Karpas-422 (cell line): ENCODE measurements at places on chromosomes 3 and 15.

DNA sequence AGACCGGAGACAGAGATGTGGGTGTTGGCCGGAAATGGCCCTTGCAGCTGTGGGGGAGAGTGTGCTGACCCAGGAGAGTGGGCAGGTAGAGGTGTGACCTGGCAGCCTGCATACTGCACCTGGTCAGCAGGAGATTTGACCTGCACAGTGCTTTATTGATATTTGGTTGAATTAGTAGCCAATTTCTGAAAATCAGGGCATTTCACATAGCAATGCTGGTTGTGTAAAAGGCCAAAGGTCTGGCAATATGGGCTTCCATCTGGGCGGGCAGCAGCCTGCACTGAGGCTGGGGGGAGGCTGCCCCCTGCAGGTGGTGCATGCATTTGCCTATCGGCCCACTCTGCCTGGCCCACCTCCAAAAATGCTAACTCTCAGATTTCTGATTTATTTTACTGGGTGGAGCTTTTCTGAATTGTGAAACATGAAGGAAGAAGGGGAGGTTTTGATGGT is 9.4 kb upstream of the MGLL start:
- H3K36me3 ChIP-seq: peaks cover 5% of the 10 kb centered on the region; the same call in 1 of the 2 replicates
- no peaks in the 10 kb centered on the region for H3K27me3 ChIP-seq
- H3K4me1 ChIP-seq: peaks cover 40% of the 10 kb centered on the region
- peak overlapping the region; percentile 38; the same call in 1 of the 2 replicates for H3K27ac ChIP-seq
- DNase-seq: peak; percentile 92
- no peak overlapping the region for H3K4me3 ChIP-seq

DNA sequence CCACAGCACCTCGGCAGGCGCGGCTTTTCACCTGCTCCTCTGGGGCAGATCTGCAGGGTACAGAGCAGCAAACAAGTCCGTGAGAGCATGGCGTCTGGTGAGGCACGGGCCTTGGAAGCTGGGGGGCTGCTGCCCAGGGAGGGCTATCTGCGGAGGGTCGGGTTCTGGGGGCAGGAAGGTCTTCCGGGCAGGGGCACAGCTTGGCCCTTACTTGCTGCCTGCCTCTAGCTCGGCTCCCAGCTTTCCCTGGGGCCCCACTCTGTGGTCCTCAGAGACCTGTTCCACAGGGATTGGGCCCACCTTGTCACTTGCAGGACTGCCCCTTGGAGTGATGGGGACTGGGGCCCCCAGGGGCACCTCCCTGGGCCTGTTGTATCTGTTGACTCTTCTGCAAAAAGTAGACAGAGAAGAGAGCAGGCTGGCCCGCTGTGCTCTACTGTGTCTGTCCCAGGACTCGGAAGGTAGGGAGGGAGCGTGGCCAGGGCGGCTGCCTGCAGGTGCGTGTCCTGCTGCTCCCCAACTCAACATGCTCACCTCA is 84.1 kb downstream of the TBC1D2B start:
- H3K27me3 ChIP-seq: no peaks in the 10 kb centered on the region
- peak overlapping the region; percentile 84 for H3K27ac ChIP-seq
- peak overlapping the region; percentile 25; the same call in 1 of the 2 replicates for H3K4me3 ChIP-seq
- H3K36me3 ChIP-seq: no peaks in the 10 kb centered on the region
- peaks cover 49% of the 10 kb centered on the region for H3K4me1 ChIP-seq
- DNase-seq: no peak

DNA sequence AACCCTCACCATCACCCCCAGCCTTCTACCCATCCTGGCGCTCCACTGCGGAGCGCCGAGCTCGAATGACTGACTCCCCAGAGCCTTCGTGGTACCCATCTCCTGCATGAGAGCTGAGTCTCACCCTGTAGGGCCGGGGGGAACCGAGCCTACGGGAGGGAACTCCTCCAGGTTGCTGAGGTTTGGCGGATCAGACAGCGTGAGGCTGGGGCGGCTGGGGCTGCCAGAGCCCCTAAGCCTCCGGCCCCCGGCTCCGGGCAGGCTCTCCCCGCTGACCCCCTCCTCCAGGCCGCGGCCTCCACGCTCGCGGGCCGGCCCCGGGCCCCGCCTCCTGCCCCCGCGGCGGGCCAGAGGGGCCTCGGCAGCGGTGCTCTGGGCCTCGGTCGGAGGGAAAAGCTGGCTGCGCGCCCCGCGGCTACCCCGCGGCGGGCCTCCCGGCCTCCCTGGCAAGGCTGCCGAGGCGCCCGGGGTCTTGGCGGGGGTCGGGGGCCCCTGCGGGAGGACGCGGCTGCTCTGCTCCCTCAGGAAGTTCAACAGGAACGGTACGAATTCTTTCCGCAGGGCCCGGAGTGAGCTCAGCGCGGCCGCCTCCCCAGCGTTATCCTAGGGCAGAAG is 643 bp downstream of the CDAN1 start:
- peak; percentile 63 for DNase-seq
- H3K27ac ChIP-seq: peak overlapping the region; percentile 45
- peaks cover 9% of the 10 kb centered on the region; the same call in 1 of the 2 replicates for H3K36me3 ChIP-seq

DNA sequence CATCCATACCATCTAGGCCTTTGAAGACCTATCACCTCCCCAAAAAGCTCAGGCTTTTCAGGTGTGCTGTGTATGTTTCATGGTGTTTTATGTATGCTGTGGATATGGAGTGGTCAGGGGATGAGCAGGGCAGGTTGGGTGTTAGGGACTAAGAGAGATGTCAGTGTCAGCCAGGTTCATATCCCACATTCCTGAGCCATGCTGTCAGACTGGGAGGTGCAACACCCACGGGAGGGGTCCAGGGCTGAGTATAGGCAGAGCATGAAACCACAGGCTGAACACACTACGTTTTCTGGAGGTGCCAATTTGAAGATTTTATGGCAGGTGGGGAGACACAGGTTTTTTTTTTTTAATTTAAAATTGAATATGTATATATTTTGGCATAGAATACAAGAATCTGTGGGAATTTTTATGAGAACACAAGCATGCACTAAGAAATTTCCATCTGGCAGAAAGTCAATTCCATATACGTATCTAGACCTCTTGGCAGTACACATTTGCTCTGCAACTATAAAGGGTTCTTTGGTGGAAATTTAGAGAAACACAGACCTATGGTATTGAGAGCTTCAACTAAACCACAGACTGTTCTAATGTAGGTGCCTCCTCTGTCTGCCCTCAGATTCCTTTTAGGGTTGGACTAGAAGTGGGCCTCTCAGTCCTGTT is 101.9 kb upstream of the RNU6-1 start:
- H3K36me3 ChIP-seq: no peaks in the 10 kb centered on the region
- H3K27ac ChIP-seq: no peak overlapping the region
- DNase-seq: no peak
- H3K4me1 ChIP-seq: peaks cover 31% of the 10 kb centered on the region
- H3K4me3 ChIP-seq: no peak overlapping the region

DNA sequence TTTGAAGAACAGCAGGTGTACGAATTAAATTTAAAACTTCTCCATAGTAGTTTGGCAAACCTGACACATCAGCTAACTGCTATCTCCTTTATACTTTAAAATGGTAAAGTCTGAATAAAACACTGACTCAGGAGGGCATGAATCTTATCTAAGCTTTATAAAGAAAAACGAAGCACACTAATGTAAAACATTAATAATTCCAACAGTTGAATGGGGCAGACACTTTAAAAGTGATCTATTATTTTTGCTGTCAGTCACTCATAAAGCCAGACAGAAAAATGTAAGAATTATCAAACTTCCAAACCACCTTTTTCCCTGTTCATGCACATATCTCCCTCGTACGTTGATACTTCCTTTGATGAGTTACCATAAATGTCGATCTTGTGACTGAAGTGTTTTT is 2.6 kb downstream of the ARF4 start:
- peaks cover 19% of the 10 kb centered on the region; the same call in 1 of the 2 replicates for H3K36me3 ChIP-seq
- no peak for DNase-seq
- no peak overlapping the region for H3K27ac ChIP-seq
- no peaks in the 10 kb centered on the region for H3K27me3 ChIP-seq

DNA sequence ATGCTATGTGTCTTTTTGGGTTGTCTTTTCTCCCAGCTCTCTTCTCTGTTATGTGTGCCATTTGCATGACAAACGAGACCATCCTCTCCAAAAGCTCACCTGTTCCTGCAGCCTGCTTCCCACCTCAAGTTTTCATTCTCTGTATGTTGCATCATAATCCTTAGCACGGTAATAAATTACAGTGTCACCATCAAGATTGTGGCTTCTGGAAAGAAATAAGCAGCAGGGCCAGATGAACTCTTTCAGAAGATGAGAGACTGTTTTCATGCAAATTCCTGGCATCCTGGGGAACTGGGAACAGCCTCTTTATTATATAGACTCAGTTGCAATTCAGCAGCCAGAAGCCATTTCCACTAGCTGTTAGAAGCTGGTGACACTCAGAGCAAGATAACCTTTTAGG is 436.7 kb downstream of the EPHB1 start:
- H3K4me1 ChIP-seq: peaks cover 29% of the 10 kb centered on the region
- no peak overlapping the region for H3K27ac ChIP-seq
- no peaks in the 10 kb centered on the region for H3K27me3 ChIP-seq
- no peak overlapping the region for H3K4me3 ChIP-seq
- H3K36me3 ChIP-seq: no peaks in the 10 kb centered on the region

DNA sequence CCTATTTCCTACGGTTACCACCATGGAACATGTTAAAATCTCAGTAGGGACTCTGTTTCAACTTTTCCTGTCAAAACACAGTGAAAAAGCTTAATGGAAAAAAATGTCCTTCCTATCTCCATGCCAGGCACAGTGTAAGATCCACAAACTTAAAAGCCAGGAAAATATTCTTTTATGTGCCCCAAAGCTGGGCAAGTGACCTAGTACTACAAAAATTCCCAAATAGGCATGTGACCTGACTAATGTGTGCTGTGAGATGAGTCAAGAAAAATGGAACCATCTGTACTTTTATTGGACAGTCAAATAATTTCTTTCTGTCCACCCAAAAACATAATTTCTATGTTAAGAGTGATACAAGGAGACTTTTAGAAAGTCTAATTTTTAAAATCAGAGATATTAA is 406.0 kb downstream of the ZBTB20 start:
- H3K27me3 ChIP-seq: no peaks in the 10 kb centered on the region
- H3K4me3 ChIP-seq: no peak overlapping the region
- H3K4me1 ChIP-seq: no peaks in the 10 kb centered on the region
- H3K27ac ChIP-seq: no peak overlapping the region

DNA sequence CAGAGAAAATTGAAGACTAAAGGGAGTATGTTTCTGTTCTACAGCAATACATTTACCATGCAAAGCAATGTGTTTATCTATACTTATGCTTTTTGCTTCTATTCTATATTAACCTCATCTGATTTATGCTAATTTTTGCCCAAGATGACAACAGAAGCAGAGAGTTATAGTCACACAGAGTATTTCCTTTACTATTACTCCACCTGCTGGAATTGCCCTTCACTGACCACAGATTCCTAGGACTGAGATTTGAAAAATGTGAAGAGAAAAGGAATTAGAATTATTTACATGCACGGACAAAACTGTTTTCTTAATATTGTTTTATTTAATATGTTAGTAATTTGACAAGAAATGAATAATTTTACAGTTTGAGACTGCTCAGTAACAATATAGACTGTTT is 745.6 kb downstream of the VGLL3 start:
- H3K36me3 ChIP-seq: no peaks in the 10 kb centered on the region
- H3K4me1 ChIP-seq: no peaks in the 10 kb centered on the region
- no peaks in the 10 kb centered on the region for H3K27me3 ChIP-seq
- H3K4me3 ChIP-seq: no peak overlapping the region
- no peak for DNase-seq
- no peak overlapping the region for H3K27ac ChIP-seq

GRCh38 chr3:83189634-83190033 is 1428.2 kb upstream of the GBE1 start:
- no peaks in the 10 kb centered on the region for H3K4me1 ChIP-seq
- no peaks in the 10 kb centered on the region for H3K27me3 ChIP-seq
- no peak overlapping the region for H3K4me3 ChIP-seq
- H3K36me3 ChIP-seq: no peaks in the 10 kb centered on the region

DNA sequence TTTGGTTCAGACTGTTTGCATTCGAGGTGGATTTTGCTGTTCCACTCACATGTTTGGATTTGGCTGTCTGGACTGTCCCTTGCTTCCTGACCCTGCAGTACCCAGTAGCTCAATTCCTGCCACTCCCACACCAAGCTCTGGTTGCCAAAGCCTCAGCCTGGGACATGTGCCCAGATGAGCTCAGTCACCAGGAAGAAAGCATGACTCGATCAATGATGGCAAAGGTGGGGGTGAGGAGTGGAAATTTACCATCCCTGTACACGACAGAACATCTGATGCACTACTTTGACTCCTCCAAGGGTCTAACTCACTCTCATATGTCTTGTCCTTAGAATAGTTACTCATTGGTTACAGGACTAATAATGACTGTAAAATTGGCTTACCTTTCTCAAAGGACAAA is 45.2 kb downstream of the ZNF385D start:
- no peak for DNase-seq
- H3K4me3 ChIP-seq: no peak overlapping the region
- H3K4me1 ChIP-seq: no peaks in the 10 kb centered on the region

- H3K4me1 ChIP-seq: no peaks in the 10 kb centered on the region
- no peak overlapping the region for H3K4me3 ChIP-seq
- no peak for DNase-seq
- no peaks in the 10 kb centered on the region for H3K36me3 ChIP-seq
Observed at GRCh38 chr3:178318340-178318739, 217.9 kb upstream of the KCNMB2 start.

GRCh38 chr15:31342781-31343626 is 16.4 kb downstream of the KLF13 start:
- no peaks in the 10 kb centered on the region for H3K36me3 ChIP-seq
- peaks cover 100% of the 10 kb centered on the region for H3K4me1 ChIP-seq
- DNase-seq: peak; percentile 76
- peak overlapping the region; percentile 89 for H3K27ac ChIP-seq
- no peaks in the 10 kb centered on the region for H3K27me3 ChIP-seq
- H3K4me3 ChIP-seq: peak overlapping the region; percentile 62

DNA sequence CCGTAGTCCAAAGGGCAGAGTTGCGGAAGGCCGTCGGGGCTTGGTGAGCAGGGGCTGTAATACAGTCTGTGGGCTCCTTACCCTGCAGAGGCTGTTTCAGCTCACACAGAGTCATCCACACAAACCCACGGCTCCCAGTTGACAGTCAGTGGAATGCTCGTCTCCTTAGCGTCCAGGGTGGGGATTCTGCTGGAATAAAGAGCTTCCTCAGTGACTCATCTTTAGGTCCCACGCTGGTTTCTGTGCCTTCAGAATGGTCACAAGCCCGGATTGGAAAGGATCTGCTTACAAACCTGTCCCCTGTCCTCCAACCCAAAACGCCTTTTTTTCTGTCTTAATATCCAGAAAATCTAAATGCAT is 201.3 kb upstream of the TPM1 start:
- H3K4me3 ChIP-seq: no peak overlapping the region
- DNase-seq: no peak
- no peaks in the 10 kb centered on the region for H3K4me1 ChIP-seq
- no peak overlapping the region for H3K27ac ChIP-seq
- H3K36me3 ChIP-seq: no peaks in the 10 kb centered on the region
- no peaks in the 10 kb centered on the region for H3K27me3 ChIP-seq
